Trophoblast cell (in vitro differentiated cells and primary cell): ENCODE measurements at places on chromosomes 12 and 14.

GRCh38 chr12:27607591-27607990 is 83.6 kb downstream of the PPFIBP1 start:
- no peak overlapping the region for H3K4me3 ChIP-seq
- no peaks in the 10 kb centered on the region for H3K4me1 ChIP-seq
- H3K36me3 ChIP-seq: no peaks in the 10 kb centered on the region
- no peak for DNase-seq
- no peaks in the 10 kb centered on the region for H3K27me3 ChIP-seq
- H3K27ac ChIP-seq: no peak overlapping the region

DNA sequence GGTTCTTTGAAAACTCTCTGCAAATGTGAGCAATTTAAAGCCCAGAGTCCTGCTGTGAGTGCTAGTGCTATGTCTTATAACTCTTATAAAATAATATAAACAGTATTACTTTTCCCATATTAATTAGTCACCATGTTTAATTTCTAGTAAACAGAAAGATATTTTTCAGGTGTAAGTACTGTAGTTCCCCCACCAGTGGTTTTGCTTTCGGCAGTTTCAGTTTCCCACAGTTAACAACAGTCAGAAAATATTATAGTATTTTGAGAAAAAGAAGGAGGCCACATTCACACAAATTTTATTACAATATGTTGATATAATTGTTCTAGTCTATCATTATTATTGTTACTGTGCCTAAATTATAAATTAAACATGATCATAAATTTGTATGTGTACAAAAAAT is 800.5 kb downstream of the LRFN5 start:
- no peak overlapping the region for H3K27ac ChIP-seq
- H3K27me3 ChIP-seq: no peaks in the 10 kb centered on the region
- H3K36me3 ChIP-seq: no peaks in the 10 kb centered on the region
- H3K4me3 ChIP-seq: no peak overlapping the region

DNA sequence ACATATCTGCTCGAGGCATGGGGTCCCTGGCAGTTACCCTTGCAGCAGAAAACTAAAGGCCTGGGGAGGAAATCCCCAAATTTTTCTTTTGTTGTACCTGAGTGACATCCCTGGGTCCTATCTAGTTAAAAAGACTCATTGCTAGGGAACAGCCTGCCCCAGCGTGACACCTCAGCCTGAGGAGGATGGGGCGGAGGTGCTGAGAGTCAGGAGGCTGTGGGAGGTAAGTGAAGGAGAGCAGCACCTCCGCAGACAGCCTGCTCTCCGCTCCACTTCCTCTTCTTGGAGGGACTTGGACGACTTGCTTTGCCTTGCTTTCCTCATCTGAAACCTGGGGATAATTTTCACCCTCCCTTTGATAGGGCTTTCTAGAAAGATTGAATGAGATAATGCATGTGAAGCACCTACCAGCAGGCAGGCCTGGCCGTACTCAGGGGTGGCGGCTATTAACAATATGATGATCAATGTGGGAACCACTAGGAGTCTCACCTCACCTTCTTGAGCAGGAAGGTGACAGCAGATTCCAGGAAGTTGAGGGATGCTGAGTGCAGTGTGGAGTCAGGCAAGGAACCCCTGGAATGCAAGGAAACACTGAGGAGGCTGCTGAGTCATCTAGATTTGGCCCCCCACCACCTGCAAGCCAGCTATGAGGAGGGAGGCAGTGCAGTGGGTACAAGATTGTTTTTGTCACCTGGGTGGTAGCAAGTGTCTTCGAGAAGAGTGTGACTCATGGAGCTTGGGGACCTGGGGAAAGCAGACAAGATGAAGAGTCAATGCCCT is 23.2 kb downstream of the UBE3B start:
- H3K36me3 ChIP-seq: peaks cover 42% of the 10 kb centered on the region
- no peak overlapping the region for H3K4me3 ChIP-seq
- DNase-seq: no peak
- no peak overlapping the region for H3K27ac ChIP-seq
- no peaks in the 10 kb centered on the region for H3K4me1 ChIP-seq
- no peaks in the 10 kb centered on the region for H3K27me3 ChIP-seq

- H3K4me3 ChIP-seq: no peak overlapping the region
- no peaks in the 10 kb centered on the region for H3K4me1 ChIP-seq
- no peak for DNase-seq
Observed at GRCh38 chr12:25894759-25895158, 63.7 kb upstream of the RASSF8 start.

DNA sequence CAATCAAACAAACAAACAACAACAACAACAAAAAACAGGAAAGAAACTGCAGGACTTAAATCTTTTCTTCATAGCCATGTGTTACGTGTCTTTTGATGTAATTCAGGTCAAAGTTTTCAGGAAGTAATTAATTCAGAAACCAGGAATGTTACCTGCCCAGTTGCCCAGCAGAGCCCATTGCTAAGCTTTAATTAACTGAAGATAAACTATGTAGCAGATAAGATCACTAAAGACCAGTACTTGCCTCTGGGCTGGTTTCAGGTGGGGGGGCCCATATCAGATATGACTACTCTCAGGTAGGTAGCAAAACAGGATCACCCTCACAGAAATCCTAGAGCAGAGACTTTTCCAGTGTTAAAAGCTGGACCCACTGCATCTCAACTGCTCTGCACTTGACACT is 69.2 kb downstream of the LIN7A start:
- peaks cover 2% of the 10 kb centered on the region for H3K4me1 ChIP-seq
- no peaks in the 10 kb centered on the region for H3K36me3 ChIP-seq
- H3K27me3 ChIP-seq: no peaks in the 10 kb centered on the region
- no peak overlapping the region for H3K27ac ChIP-seq
- DNase-seq: peak; percentile 90

- no peaks in the 10 kb centered on the region for H3K4me1 ChIP-seq
- H3K4me3 ChIP-seq: no peak overlapping the region
- no peaks in the 10 kb centered on the region for H3K27me3 ChIP-seq
- no peak for DNase-seq
Observed at GRCh38 chr12:16197600-16197999, 79.9 kb downstream of the SLC15A5 start.

- H3K36me3 ChIP-seq: no peaks in the 10 kb centered on the region
- no peaks in the 10 kb centered on the region for H3K27me3 ChIP-seq
- DNase-seq: no peak
Observed at GRCh38 chr14:32809255-32809654, 129.4 kb upstream of the NPAS3 start.

DNA sequence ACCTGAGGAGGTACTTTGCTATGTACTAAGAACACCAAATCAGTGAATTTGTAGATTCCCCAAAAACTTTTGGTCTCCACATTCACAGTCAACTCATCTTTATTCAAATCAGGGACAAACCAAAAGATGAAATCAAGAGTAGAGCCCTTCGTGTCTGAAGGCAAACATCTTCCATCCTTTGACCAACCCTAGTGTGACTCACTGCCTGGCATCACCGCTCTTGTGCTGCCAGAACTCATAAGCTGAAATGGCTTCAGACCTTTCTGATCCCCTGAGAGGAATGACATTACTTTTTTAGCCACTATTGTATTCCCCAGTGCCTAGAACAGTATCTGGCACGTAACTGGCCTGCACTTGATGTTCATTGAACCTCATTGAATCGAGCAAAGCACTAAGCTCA is 50.1 kb downstream of the GOLGA5 start:
- no peak overlapping the region for H3K27ac ChIP-seq
- no peaks in the 10 kb centered on the region for H3K27me3 ChIP-seq
- H3K4me1 ChIP-seq: no peaks in the 10 kb centered on the region
- no peak overlapping the region for H3K4me3 ChIP-seq
- no peak for DNase-seq
- H3K36me3 ChIP-seq: peaks cover 9% of the 10 kb centered on the region

- no peak overlapping the region for H3K4me3 ChIP-seq
- H3K27me3 ChIP-seq: no peaks in the 10 kb centered on the region
- peaks cover 9% of the 10 kb centered on the region for H3K4me1 ChIP-seq
- H3K27ac ChIP-seq: peak overlapping the region; percentile 99
Observed at GRCh38 chr12:124916374-124917134, 2.1 kb upstream of the UBC start.

DNA sequence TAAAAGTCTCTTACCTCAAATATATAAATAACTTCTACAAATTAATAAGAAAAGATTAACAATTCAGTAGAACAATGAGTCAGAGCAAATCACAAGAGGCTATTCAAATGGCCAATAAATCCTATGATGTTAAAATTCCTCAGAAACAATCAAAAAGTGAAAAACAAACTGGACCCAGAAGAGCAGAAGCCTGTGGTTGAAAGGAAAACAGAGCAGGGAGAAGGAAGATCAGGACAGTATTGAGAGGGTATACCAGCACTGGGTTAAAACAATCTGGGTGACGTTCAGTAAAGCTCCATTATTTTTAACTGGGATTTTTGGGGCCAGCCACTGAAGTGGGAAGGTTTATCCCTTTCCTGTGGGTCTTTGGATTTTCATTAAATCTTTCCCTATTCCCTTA is 39.7 kb upstream of the PCED1B start:
- no peak for DNase-seq
- H3K4me3 ChIP-seq: no peak overlapping the region
- no peaks in the 10 kb centered on the region for H3K4me1 ChIP-seq
- no peak overlapping the region for H3K27ac ChIP-seq
- H3K36me3 ChIP-seq: no peaks in the 10 kb centered on the region

- H3K27me3 ChIP-seq: no peaks in the 10 kb centered on the region
- H3K4me1 ChIP-seq: no peaks in the 10 kb centered on the region
- H3K4me3 ChIP-seq: no peak overlapping the region
- no peak for DNase-seq
- peaks cover 27% of the 10 kb centered on the region for H3K36me3 ChIP-seq
Observed at GRCh38 chr12:53532524-53533445, 25.5 kb upstream of the NPFF start.

DNA sequence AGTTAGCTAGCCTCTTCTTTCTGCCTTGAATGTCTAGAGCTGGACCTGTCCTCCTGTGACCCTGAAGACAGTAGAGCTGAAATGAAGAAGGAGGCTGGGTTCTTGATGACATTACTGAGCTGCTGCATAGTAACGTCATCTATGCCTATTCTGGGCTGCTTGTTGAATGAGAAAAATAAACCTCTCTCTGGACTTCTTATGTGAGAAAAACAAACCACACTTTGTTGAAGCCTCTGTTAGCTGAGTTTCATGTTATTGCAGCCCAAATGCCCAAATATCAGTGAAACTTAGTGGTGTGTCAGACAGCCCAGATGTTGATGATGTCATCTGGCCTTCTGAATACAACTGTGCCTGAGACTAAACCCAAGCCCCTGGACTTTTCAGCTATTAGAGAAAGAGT is 67.0 kb upstream of the MAX start:
- no peak overlapping the region for H3K4me3 ChIP-seq
- no peaks in the 10 kb centered on the region for H3K36me3 ChIP-seq
- H3K27me3 ChIP-seq: no peaks in the 10 kb centered on the region
- H3K27ac ChIP-seq: no peak overlapping the region

- no peak overlapping the region for H3K4me3 ChIP-seq
- DNase-seq: no peak
- no peaks in the 10 kb centered on the region for H3K36me3 ChIP-seq
- no peaks in the 10 kb centered on the region for H3K4me1 ChIP-seq
- H3K27me3 ChIP-seq: no peaks in the 10 kb centered on the region
Observed at GRCh38 chr12:67533159-67533558, 115.4 kb upstream of the DYRK2 start.

- H3K4me1 ChIP-seq: no peaks in the 10 kb centered on the region
- no peaks in the 10 kb centered on the region for H3K36me3 ChIP-seq
- no peak overlapping the region for H3K4me3 ChIP-seq
Observed at GRCh38 chr12:107355004-107355565, 261.7 kb upstream of the CRY1 start.

- no peak for DNase-seq
- no peaks in the 10 kb centered on the region for H3K4me1 ChIP-seq
- no peaks in the 10 kb centered on the region for H3K27me3 ChIP-seq
- no peak overlapping the region for H3K27ac ChIP-seq
- H3K36me3 ChIP-seq: peaks cover 9% of the 10 kb centered on the region
- no peak overlapping the region for H3K4me3 ChIP-seq
Observed at GRCh38 chr12:64501486-64501885, 49.6 kb downstream of the TBK1 start.

DNA sequence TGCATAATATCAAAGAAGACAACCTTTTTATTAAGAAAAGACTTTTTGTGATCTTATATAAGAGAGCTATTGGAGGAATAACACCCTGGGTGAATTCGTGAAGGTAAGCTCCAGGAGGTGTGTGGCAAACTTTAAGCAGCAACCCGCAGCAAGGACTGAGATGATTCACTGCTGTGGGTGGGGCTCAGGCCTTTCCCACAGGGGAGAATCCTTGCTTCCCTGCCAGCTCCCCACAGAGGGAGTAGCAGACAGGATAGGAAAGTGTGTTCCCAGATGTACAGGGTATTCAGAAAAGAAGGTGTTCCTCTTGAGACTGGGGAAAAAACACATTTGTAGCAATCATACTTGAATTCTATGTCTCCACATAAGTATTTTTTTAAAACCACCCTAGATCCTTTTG is 9.2 kb downstream of the NDUFA12 start:
- no peak overlapping the region for H3K4me3 ChIP-seq
- DNase-seq: peak; percentile 77
- H3K27me3 ChIP-seq: no peaks in the 10 kb centered on the region
- no peak overlapping the region for H3K27ac ChIP-seq
- H3K36me3 ChIP-seq: peaks cover 8% of the 10 kb centered on the region
- peaks cover 4% of the 10 kb centered on the region for H3K4me1 ChIP-seq

- H3K4me1 ChIP-seq: no peaks in the 10 kb centered on the region
- H3K4me3 ChIP-seq: peak overlapping the region; percentile 7
- no peaks in the 10 kb centered on the region for H3K27me3 ChIP-seq
- H3K27ac ChIP-seq: no peak overlapping the region
Observed at GRCh38 chr12:7061138-7061537, 620 bp downstream of the C1S start.

- no peak overlapping the region for H3K27ac ChIP-seq
- H3K4me3 ChIP-seq: no peak overlapping the region
- H3K36me3 ChIP-seq: no peaks in the 10 kb centered on the region
- no peak for DNase-seq
- no peaks in the 10 kb centered on the region for H3K4me1 ChIP-seq
Observed at GRCh38 chr12:126944684-126945083, 1322.3 kb upstream of the TMEM132C start.

GRCh38 chr14:80055667-80056496 is 155.4 kb downstream of the DIO2 start:
- H3K36me3 ChIP-seq: no peaks in the 10 kb centered on the region
- H3K4me1 ChIP-seq: no peaks in the 10 kb centered on the region
- DNase-seq: peak; percentile 85
- no peak overlapping the region for H3K27ac ChIP-seq

DNA sequence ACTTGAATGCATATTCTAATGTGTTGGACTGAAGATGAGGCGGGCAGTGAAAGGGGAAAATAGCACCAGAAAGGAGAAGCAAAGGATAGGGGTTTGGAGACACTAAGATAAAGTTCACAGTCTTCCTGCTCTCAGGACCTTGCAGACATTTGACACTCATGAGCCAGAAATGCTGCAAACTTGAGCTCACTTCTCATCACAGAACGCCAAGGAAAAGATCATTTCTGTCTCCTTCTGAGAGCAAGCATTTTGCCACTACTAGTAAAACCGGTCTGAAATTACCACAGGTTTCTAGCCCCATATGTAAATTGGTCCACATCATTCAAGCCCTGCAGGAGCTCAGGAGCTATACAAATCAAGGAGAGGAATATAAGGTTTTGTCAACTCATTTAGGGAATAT is 44.6 kb upstream of the ANO2 start:
- DNase-seq: peak; percentile 92
- no peaks in the 10 kb centered on the region for H3K27me3 ChIP-seq
- no peak overlapping the region for H3K27ac ChIP-seq
- no peaks in the 10 kb centered on the region for H3K36me3 ChIP-seq
- no peaks in the 10 kb centered on the region for H3K4me1 ChIP-seq
- no peak overlapping the region for H3K4me3 ChIP-seq
